ENCODE measurements at places on chromosomes 2 and 18. TPM values are rescaled to one million over a fixed set of nuclear protein-coding genes. Genes with fewer than 3 reads are reported as not detected.

The DYSF gene
- total RNA-seq = 19.4 TPM

The TXNDC9 gene
- 21.5 TPM for total RNA-seq

The RAMP1 gene
- 4.9 TPM for total RNA-seq

The TUBA3E gene
- not detected for total RNA-seq

The ANKRD62 gene
- 1.8 TPM for total RNA-seq

The TMEM169 gene
- total RNA-seq = 0.76 TPM

The LAMA1 gene
- total RNA-seq = 20.8 TPM

The NXPH2 gene
- 0.38 TPM for total RNA-seq

The ANTXR1 gene
- 10.7 TPM for total RNA-seq

The ARHGEF4 gene
- total RNA-seq = 1.5 TPM

The REG3G gene
- total RNA-seq = not detected

Measured in mucosa of descending colon (tissue), 3 donors.